Activated T-cell treated with anti-CD3 and anti-CD28 coated beads for 48 hours (primary cell): ENCODE measurements at places on chromosomes 12 and 14.

GRCh38 chr12:99695050-99695449 lies 47.5 kb downstream of the GARIN6 start:
- DNase-seq, result no peak

DNA sequence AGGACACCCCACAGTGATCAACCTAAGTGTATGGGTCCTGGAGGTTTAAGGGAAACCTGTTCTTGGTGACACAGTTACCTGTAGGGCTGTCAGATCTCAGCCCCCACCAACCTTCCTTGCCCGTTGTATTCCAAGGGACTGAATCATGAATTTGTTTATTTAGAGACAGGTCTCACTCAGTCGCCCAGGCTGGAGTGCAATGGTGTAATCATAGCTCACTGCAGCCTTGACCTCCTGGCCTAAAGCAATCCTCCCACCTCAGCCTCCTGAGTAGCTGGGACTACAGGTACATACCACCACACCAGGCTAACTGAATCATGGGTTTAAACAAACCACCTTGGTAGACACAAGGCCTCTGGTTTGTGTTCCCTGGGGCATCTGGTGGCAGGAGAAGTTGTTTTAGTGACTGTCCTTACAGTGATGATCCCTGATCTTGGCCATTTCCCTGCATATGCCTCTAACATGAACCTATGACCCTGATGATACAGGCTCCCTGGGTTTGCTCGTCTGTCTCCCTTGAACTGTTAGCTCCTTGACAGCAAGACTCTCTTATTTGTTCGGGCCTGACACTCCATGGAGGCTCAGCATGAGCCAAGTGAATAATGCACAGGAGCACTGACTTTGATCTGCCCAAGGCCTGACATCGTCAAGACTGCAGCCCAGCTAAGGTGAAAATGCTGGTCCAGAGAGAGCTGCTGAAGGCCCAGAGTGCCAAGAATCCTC lies 47.9 kb downstream of the PITPNM2 start:
- no peak for DNase-seq

DNA sequence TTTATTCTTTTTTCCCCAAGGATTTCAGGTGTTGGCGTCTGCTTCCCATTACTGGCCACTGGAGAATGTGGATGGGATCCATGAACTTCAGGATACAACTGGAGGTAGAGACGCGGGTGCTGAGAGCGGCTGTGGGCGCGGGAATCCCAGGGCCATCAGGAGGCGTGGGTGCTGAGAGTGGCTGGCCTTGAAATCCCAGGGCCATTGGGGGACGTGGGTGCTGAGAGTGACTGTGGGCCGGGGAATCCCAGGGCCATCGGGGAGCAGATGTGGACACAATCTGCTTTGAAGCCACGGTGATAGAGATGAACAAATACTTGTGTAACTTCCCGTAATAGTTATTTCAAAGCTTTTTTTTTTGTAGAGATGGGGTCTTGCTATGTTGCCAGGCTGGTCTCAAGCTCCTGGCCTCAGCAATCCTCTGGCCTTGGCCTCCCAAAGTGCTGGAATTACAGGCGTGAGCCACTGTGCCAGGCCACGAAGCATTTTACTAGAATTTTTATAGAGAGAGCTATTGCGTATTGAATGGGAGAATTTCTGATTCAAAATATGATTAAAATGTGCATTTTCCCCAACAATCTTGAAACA lies 12.8 kb downstream of the ADGRD1 start:
- no peak for DNase-seq

GRCh38 chr14:99679996-99680395 lies 4.1 kb upstream of the CYP46A1 start:
- no peak for DNase-seq

GRCh38 chr12:55675666-55676065 lies 32.0 kb downstream of the ITGA7 start:
- no peak for DNase-seq

GRCh38 chr14:51554953-51555352 lies 96.8 kb upstream of the FRMD6 start:
- no peak for DNase-seq

DNA sequence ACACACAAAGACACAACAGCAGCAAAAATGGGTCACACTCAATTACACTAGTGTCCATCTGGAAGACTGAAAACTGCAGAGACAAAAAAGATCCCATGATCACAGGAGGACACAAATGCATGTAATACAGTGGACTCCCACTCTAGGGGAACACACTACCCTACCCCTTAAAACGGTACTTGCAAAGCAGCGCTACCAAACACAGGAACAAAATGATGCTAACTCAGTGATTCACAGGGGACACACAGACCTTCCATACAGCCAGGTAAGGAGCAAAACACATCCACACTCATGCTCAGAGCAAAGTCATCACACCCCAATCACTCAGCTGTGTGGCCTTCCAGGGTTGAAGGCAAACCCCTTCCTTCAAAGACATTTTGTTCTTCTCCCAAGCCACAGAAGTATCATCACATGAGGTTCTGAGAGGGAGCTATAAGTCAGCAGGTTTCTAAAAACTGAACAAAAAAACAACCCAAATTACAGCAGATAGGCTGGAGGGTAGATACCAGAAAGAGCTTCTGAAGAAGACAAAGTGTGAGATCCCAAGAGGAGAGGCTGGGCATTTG lies 14.8 kb downstream of the SMUG1 start:
- DNase-seq, result no peak

DNA sequence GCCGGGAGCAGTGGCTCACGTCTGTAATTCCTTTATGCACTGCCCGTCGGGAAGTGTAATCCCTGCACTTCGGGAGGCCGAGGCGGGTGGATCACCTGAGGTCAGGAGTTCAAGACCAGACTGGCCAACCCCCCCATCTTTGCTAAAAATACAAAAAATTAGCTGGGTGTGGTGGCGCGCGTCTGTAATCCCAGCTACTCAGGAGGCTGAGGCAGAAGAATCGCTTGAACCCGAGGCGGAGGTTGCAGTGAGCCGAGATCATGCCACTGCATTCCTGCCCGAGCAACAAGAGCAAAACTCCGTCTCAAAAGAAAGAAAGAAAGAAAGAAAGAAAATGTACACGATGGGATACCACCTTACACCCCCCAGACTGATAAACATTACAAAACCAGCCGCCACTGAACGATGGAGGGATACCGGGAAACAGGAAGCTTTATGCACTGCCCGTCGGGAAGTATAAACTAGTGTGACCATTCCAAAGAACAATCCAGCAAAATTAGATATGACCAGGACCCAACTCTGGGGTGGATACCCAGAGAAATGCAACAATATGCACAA lies 1.1 kb downstream of the ABCD4 start:
- no peak for DNase-seq

- DNase-seq, result no peak
Measured at GRCh38 chr14:39956372-39956771, 524.1 kb upstream of the FBXO33 start.

DNA sequence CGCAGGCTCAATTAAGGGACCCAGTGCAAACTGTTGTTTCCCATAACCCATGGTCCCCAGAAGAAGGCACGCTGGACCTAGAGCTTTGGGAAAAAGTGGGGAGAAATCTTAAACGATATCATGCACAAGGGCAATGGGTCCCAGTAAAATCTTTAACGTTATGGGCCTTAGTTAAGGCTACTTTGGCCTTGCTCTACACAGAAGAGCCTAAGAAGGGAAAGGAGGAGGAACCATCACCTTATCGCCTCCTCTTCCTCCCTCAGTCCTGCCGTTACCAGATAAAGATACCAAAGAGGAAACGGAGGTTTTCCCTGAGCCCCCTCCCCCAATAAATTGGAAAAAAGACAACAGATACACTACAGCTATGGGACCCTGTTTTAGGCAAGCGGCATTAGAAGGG lies 116.9 kb downstream of the PPHLN1 start:
- DNase-seq, result no peak

GRCh38 chr14:33917661-33918060 lies 33.2 kb downstream of the EGLN3 start:
- DNase-seq, result no peak

DNA sequence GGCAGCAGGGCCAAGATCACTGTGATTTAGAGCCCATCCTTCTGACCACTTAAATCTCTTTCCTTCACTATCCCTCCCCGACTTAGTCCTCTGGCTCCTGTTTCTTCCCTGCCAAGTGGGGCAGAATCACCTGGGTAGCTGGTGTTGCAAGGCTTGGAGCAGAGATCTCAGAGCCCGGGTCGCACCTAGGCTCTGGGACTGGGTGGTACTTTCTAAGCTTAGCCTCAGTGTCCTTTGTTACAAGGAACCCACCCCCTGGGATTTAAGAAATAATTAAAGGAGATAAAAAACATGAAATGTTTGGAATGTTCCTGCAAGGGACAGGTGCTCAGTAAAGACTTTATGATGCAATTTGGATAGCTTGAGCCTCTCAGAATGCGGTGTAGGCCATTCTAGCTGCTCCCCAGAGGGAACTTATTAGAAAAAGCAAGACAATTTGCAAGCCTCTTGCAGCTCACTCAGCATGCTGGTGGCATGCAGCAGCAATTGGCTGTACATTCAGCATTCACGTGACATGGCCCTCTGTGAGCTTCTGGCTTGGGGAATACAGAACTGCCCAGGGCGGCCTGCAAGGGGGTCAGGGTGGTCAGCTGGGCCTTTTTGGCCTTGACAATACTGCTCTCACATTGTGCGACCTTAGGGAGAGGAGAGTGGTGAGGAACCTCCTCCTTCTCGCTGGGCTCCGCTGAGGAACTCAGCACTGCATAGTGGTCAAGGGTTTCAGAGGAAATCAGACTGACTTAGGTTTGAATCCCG lies 16.8 kb downstream of the C14orf132 start:
- no peak for DNase-seq

- no peak for DNase-seq
Measured at GRCh38 chr12:92566448-92567019, 136.3 kb upstream of the PLEKHG7 start.

DNA sequence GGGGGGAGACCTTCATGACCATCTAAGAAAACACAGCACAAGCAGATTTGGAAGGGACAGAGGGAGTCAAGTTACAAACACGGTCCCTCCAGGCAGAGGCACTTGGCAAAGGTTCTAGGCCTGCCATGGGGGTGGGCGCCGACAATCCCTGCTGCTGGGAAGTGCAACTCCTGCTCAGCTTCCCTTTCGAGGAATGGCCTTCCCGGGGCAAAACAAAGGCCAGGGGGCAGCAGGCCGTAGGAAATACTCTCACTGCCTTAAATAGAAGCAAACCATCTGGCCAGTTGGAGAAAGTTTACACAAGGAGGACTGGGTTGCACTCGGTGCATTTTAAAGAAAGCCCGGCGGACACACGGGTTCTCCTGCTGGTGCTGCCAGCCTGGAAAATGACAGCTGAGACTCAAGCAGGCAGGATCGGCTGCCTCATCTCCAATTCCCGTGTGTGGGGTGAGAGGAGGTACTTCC lies 65.8 kb downstream of the ITPK1 start:
- DNase-seq, result no peak

DNA sequence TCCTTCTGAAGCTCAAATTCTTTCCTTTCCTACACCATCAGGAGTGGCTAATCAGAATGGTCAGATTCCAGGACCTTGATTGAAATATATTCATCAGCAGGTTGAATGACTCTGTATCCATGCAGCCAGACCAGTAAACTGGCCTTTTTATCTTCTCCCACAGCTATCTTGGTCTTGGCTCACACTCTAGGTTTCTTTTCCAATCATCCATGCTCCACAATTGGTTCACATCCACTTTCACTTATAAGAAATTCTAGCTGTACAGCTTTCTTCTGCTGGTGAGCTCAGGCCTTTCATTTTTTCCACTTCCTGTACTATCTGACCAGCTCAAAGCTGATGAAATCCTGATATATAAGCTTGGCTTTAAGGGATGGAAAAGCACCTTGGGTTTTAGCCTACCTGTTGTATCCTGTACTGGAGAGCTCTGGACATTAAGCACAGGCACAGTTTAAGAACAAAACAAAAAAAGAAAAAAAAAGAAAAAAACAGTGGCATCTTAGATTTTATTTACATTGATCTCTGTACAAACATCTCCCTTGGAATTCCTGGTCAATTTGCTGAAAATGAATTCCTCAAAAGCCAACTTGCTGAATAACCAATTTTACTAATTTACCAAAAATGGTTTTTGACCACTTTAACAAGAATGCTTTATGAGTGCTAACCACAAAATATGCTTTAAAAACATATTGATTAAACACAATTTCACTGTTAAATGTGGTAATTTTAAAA lies 91.6 kb upstream of the PAWR start:
- DNase-seq, result no peak

DNA sequence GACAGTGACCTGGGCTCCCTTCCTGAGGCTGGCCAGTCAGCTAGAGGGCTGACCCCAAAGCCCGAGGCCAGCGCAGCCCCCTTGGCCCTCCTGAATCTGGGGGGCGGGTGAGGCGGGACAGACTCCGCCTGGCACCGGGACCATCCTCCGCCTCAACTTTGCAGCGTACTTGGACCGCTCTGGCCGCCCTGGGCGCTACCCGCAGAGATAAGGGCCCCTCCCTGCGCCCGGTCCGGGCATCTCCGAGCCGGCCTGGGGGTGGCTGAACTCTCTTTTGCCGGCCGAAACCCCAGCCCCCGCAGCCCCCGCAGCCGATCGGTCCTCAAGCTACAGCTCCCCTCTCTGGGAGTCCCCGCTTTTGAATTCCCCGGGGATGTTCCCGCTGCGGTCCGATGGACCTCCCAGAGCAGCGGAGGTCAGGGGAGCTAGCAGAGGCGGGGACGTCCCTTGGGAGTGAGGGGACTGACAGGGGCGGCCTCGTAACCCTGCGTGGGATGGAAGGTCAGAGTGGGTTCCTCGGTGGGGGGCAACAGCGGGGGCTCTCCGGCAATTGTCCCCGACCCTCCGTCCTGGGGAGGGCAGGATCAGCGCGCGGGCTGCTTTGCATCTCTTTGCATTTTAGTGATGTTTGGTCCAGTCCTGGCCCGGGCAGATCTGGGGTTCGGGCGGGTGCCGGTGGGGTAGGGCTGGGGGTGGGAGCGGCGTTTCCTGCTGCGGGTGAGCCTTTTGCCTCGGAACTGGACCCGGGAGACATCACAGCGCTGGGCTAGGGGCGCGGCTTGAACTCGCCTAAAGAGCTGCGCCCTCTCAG lies at the start of gene CRIP1:
CRIP1 (plus strand) TSS at position 724 of the 811 bp plus-strand sequence. CDS start 374 bp downstream, outside the sequence.
- DNase-seq, result no peak

- DNase-seq, result no peak
Measured at GRCh38 chr14:95180966-95181741, 23.8 kb upstream of the DICER1 start.

- DNase-seq, result no peak
Measured at GRCh38 chr12:110314308-110314707, 33.3 kb downstream of the ATP2A2 start.

DNA sequence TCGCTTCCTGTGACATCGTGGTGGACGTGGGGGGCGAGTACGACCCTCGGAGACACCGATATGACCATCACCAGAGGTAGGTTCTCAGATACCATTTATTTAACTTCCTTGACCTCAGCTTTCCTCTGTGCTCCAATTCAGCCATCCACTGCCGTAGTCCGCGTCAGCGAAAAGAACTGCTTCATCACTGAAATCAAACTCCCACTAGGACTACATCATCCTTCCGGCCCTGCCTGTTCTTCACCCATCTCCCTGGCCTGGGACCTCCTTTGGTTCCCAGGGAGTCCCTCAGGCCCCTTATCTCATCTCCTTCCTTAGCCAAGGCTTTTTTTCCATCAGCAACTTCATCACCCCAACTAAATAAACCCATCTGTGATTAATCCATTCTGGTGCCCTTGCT lies 692 bp downstream of the MYG1 start:
- peak; percentile 8 for DNase-seq
